ENCODE measurements at places on chromosomes 7 and 10.

- no peak for DNase-seq
Observed at GRCh38 chr10:17081431-17081830, 48.2 kb downstream of the CUBN start.

DNA sequence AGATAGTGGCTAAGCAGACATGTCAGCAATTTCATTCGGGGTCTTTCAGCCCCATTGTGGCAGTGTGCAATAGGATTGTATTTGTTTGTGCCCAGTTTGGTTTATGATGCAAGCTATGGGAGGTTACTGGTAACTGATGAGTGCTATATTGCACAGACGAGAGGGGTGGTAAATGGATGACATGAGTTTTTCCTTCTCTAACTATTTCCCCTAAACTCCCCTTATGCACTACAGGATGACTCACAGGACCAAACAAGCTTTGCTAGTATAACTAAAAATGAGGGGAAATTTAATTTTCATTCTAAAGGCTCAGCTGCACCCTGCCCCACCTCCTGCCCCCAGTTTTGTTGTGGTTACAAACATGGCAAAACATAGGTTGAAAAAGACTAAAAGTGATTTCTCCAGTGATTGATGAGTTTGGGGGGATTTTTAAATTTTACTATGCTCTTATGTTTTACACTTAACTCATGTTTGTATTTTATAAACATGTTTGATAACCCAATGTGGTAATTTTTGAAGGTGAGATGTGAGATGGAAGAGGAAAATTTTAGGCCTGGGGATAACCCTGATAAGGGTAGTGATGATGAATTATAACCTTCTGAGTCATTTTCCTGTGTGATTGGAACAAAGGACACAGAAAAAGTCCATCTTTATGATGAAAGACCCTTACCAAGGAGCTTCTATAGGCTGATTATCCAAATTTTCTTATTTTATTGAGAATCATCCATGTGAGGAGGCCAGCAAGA is 60.8 kb upstream of the NAMPT start:
- no peak for DNase-seq

DNA sequence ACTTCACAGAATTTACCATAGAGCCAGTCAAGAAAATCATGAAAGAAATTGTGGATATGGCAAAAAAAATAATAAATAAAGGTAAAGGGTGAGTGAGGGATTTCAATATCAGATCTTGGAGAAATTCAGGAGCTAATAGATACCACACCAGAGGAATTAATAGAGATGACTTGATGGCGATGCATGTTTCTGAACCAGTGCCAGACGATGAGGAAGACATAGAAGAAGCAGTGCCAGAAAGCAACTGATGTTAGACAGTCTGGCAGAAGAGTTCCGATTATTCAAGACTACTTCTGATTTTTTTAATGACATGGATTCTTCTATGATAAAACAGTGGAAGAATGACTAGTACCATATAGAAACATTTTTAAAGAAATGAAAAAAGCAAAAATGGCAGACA is 314.7 kb downstream of the BICC1 start:
- no peak for DNase-seq

GRCh38 chr7:121267612-121268011 is 61.2 kb upstream of the WNT16 start:
- no peak for DNase-seq

DNA sequence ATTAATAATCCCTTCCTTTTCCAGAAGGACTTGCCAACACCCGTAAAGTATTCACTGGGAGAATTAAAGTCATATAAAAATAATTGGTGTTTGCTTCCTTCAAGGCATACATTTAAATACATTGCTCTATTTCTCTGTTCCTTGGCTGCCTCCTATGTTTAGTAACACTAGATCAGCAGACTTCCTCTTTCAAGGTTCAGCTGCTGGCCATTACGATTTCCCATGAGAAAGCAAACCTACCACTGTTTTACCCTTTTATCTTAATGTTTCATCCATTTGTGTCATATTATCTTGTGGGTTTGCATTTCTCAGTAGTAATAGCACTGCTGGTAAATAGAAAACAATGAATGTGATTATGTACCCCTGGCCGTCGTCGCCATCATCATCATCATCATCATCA is 313.8 kb upstream of the BMPER start:
- DNase-seq, result no peak

DNA sequence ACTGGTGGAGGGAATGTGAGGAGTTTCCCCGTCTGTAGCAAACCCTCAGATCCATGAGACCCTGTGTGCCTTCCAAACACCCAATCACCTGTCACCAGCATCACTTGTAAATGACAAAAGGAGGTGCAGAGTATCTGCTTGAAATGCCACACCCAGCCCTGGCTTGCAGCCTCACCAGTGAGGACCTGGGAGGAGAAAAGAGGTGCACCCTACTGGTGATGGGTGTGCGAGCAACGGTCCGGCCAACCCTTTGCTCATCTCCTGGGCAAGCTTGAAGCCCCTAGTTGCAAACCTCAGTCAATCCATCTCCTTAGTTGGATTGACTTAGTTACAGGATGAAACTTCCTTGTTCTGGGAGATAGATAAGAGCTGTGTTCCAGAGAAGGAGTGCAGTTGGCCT is 62.4 kb upstream of the WAPL start:
- no peak for DNase-seq

GRCh38 chr7:69445541-69445940 is 152.7 kb upstream of the AUTS2 start:
- no peak for DNase-seq

DNA sequence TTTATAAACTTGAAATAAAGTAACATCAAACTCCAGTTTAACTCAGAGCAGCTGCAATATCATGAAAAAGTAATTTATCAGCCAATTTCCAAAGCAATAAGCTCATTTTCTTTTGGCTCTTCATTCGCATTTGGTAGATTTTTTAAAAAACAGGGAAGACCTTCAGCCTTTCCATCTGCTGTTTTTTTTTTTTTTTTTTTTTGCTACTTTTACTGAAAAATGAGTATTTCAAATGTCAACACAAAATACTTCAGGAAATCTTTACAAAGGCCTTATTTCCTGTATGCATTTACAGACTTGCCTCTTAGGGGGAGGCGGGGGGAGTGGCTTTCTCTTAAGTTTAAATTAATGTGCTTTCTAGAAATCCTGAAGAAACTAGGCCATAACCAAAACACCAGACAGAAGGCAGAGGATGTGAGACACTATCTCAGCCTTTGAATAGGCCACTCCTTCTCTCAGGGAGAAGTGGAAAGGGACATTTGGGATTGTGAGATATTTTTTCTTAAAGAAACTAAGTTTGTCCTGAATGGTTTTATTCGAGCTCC is 91.8 kb downstream of the COL28A1 start:
- no peak for DNase-seq

DNA sequence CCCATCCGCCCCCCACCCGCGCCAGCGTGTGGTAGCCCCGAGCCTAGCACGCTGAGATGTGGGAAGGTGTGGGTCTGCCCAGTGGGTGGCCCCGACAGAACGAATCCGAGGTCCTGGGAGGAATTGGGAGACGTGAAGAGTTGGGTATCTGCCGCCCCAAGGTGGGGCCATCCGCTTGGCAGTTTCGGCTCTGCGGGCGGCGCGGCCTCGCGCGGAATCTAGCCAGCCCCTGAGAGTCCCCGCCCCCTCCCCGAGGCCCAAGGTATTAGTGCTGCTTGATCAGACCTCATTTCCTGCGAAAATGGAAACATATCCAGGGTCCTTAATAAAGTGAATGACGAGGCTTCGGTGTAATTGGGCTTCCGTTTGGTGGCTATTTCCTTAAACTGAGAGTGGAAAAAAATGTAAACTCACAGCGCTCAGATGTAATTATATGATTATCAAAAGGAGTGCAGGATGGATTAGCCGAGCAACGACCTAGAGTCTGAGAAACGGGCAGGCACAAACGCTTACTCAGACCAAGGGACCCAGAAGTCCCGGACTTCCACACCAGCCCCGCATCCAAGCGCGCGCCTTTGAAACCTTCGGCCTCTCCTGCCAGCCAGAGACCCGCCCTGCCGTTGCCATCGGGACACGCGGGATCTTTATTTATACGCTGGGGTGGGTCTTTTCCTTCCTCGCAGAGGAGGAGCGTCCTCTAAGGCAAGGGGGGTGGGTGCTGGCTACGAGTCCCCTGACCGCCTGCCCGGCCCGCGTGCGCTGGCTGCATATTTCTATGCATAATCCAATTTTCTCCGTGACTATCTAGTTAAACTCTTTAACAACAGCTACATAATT is 12.8 kb downstream of the LBX1 start:
- DNase-seq, result no peak

DNA sequence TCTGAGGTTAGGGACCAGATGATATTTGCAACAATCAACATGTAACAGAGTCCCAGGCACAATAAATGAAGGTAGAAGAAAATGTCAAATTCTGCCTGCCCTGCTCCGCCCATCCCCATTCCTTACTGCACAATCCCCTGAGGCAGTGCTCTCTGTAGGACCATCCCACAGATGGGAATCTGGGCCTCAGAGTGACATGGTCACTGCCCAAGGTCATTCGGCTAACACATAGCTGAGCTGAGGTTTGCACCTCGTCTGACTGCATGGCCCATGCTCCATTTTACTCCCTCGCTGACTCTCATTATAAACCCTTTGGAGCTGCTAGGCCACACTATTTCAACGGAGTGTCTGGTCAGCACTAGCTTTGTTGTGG is 1.2 kb downstream of the HOGA1 start:
- no peak for DNase-seq

GRCh38 chr10:30542001-30542894 is 87.3 kb downstream of the LYZL2 start:
- no peak for DNase-seq

- no peak for DNase-seq
Observed at GRCh38 chr10:69323622-69324021, 45.3 kb downstream of the HK1 start.

GRCh38 chr10:5895804-5896203 is 5.8 kb downstream of the FBH1 start:
- no peak for DNase-seq

GRCh38 chr10:49174926-49175500 is 13.2 kb downstream of the TMEM273 start:
- DNase-seq, result no peak

DNA sequence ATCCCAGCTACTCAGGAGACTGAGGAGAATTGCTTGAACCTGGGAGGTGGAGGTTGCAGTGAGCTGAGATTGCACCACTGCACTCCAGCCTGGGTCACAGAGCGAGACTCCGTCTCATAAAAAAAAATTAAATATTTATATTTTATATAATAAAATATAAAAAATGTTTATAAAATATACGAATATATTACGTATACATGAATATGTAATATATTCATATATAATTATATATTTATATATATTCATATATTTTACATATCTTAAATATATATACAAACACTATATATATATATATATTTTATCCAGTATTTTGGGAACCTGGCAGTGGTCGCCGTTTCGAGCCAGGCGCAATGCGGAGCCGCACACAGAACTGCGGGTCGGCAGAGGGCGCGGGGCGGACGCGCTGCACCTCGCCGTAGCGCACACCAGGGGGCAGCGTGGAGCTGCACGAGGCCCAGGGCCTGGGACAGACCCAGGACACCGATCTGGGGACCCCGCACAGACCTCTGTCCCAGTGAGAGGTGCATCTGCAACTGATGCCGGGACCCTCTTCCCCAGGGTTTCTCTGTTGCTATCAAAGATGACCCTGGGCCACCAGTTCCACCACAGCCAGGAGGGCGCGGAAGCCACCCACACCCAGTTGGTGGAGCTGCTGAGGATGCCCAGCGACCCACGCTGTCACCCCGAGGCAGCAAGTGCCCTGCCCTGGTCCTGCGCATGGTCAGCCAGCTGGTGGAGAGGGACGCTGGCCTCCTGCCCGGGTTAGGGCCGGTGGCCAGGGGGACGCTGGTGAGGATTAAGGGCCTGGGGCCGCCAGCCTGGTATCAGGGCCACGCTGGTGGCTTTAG is 22.7 kb downstream of the AP5Z1 start:
- no peak for DNase-seq

DNA sequence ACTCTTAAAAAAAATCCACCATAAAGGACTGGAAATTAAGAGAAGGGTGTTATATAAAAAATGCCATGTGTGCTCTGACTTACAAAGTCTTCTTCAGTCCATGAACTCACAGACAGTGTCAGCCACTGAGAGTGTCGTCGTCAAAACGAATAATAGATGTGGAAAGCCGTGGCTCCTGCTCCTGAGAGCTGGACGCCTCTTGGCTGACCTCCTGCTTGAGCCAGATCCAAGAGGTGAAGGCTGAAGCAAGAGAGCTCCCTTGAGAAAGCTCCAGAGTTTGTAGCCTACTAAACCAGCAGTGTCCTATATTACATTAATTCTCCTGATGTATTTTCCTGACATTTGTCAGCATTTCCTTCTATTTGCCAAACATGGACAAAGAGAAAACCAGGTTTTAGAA is 234.3 kb upstream of the C7orf33 start:
- DNase-seq, result no peak

DNA sequence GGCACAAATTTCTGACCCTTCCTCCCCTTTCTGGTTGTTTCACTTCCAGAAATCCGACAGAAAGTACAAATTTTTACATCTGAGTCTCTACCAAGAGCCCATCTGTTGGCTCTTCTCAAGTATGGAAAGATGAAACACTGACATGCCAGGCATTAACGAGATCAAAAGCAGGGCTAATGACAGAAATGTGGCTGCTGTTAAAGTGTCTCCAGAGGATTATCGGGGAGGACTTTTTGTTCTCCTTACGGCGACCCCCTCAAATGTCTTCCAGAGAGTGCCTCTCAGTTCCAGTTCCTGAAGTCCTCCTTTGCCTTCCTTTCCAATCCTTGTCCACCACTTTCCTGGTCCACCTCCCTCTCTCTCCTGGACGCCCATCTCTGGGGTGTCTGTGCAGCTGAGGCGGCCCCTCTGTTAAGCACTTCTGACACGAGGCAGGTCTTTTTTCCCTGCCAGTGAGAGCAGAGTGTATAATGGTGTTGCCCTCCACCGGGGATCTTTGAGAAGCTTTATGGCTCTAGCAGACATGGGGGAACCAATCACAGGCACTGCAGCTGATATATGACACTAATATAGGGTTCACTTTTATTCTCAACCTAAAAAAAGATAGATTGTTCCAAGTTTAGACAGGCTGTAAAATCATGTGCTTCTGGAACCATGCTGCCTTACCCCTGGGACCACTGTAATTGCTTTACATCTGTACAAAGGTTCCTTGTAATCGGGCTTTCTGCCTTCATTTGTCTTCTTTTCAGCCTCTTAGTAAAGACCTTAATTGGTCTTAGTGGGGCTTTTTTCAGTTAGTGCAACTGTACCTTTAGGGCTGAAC is 757.1 kb downstream of the AUTS2 start:
- DNase-seq, result no peak

DNA sequence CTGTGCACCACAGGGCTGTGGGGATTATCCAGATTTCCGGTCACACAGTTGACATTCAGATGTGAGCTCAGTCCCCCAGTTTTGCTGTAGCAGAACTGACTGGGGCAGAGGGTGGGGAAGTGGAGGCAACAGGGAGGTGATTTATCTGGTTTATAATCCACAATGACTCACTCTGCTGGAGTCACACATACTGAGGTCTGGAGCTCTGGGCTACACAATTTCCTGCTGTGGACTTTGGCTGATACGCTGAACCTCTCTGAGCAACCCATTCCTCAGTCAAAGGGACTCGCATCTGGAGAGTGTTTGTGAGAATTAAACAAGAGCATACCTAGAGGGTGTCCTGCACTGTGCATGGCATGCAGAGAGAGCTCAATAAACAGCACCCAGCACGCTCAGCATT is 64.8 kb upstream of the PLPP4 start:
- no peak for DNase-seq
